ENCODE measurements at places on chromosomes 11 and 22.

- DNase-seq = no peak
Measured at GRCh38 chr11:110519796-110520195, 90.0 kb downstream of the FDX1 start.

DNA sequence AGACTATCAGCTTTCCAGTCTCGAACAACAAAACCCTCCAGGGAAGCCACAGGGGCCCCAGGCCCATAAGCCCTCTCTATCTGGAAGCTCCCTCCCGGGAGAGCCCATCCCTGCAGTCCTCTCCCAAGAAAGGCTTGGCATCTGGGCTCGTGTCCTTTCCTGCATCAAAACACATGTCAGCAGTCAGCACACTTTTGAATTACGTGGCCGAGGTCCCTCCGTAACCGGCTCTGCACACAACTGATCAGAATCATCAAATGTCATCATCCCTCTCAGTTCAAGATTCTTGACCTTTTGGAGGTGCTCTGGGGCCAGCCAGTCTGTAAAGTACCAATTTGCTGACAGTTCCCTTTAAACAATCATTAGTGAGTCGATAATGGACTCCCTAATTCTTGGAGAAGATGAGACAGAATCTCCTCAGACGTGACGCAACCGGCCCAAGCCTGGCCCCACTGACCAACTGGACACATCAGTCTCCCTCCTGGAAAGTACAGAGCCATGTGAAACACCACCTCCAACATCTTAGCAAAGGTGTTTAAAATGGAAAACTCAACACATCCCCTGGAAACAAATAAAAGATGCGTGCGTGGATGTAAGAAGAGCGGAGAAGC, 33.6 kb downstream of the MAFF start:
- DNase-seq = no peak

DNA sequence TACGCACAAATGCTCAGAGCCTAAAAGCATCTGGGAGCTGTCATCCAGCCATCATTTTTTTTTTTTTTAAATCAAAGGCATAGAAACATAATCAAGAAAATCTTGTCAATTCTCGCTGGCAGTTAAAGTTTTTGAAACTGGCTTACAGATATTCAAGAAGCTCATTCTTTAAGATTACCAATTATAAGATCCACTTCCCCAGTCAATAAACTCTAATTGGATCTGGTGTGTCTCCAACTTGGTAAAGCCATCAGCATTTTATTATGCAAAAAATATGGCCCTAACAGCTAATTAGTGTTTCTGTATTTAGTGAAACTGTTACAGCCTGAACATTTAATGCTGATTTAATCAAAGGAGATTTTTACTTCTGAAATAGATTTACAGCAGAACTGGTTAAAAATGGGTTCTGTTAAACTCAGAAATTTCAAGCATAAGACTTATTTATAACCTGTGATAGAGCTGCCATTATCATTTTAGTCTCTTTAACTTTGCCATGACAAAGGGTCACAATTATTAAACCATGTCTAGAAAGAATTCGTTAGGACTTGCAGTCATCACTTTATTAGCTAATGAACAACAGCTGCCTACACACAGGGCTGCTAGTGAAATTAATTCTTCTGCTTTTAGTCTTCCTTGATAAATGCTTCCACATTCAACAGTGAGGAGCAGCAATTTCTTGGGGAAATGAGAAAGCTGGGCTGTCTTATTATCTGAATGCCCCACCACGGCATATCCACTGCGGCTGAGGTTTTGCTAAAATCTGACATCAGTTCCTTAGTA, 176.4 kb upstream of the PITPNB start:
- no peak for DNase-seq

DNA sequence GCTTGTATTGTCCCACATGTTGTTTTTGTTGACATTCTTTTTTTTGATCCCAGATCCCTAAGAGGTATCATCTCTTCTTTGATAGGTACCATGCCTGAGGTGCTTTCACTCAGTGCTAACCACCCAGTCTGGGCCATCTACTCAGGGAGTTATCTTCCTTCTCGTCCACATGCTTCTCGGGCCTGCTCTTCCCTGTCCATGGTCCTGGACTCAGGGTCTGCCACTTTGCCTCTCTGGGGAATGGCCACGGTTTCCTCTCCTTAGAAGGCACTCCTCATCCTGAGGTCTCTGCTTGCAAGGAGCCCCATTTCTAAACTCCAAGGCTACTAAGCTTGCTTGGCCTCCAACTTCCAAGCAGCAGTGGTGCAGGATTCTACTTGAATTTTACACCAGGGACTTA, 227.0 kb upstream of the NCAM1 start:
- no peak for DNase-seq

GRCh38 chr11:28505232-28505631, 397.0 kb downstream of the METTL15 start:
- DNase-seq = no peak

- DNase-seq = no peak
Measured at GRCh38 chr11:28099715-28100114, 8.2 kb downstream of the KIF18A start.
